ENCODE measurements at places on chromosomes 3 and 15.

GRCh38 chr3:159947220-159947619 lies 41.4 kb upstream of the IL12A start:
- DNase-seq, result no peak

- peak; percentile 61 for DNase-seq
These were observed 114.6 kb downstream of the CYP19A1 start for GRCh38 chr15:51223771-51224229.

DNA sequence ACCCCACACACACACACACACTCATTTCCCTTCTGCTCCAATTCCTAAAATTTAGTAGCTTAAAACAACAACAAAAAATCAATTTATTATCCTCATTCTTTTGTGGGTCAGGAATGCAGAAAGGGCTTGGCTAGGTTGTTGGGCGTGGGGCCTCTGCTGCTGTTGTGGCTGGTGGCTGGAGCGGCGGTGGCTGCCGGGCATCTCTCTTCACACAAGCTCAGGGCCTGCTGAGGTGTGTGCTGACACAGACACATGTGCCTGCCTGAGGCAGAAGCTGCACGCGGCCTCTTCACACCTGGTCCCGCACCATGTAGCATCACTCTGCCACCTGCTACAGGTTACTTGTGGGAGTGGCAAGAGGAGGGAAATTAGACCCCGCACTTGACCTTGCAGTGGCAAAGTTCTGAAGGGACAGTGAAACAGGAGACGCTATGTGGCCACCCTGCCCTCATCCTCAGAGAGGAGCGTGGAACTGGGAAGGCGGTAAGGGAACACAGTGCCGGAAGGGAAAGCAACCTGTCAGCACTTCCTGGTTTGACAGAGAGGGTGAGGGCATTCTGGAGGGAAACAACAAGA lies 64.0 kb upstream of the PRR20G start:
- no peak for DNase-seq

- DNase-seq, result no peak
These were observed 40.0 kb upstream of the MCF2L2 start for GRCh38 chr3:183468424-183468823.

- DNase-seq, result no peak
These were observed 3.7 kb downstream of the PDIA5 start for GRCh38 chr3:123070510-123070909.
